Activated naive CD8-positive, alpha-beta T cell treated with anti-CD3 and anti-CD28 coated beads, Interleukin-2, amount 50 U/mL, for 24 hours (primary cell): ENCODE measurements at places on chromosomes 1 and 21.
A peak's percentile ranks its signal among the peaks of the same experiment; 100 is the strongest.

GRCh38 chr1:179146476-179146875 lies 64.6 kb downstream of the TOR3A start:
- DNase-seq, result no peak

GRCh38 chr1:186735463-186735862 lies 55.2 kb upstream of the PTGS2 start:
- DNase-seq, result no peak

DNA sequence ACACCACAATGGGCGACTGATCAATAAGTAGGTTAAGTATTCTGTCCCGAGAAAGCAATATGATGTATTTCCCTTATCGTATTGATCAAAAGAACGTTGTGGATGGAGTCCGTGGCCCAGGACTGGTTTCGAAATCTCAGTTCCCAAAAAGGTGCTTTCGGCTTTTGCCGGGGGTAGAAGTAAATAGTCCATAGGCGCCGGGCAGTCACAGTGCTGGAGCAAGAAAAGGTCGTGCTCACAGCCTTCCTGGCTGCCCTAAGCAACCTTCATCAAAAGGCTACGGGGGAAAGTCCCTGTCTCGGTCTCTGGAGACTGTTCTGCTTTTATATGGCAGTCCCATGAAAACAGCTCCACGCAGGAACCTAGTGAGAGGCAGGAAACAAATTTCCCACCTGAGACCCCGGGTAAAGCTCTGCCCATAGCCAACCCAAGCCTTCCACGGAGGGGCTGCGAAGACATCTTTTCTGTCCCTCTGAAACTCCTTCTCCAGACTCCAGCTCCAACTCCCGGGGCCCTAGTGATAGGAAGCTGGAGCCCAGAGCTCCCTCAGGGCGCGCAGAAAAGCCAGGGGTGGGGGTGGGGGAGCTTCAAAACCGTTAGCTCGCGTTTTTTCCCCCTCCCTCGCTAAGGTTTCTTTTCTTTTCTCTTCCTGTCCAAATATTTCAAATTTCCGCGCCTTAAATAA lies 7.0 kb downstream of the CDKN2C start:
- peak; percentile 26 for DNase-seq

DNA sequence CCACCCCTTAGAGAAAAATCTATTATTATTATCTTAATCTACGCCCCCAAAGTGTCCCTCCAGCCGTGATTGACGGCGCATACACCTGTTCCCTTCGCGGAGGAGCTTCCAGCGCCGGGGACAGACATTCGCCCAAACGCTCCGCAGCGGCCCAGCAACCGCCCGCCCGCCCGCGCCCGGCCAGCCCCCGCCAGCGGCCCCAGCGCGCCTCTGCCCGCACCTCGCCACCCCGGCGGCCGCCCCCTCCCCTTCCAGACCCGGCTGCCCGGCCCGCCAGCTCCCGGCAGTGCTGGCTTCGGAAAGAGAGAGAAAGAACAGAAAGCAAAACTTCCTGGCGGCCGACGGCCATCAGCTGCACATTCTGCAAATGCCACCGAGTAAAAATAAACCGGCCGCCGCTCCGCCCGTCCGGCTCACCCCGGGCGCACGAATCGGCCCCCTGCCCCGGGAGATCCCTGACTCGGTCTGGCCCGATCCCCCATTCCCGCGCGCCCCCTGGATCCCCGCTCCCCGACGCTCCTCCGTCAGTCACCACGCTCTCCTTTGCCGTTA lies 1.6 kb downstream of the CASZ1 start:
- DNase-seq, result no peak

DNA sequence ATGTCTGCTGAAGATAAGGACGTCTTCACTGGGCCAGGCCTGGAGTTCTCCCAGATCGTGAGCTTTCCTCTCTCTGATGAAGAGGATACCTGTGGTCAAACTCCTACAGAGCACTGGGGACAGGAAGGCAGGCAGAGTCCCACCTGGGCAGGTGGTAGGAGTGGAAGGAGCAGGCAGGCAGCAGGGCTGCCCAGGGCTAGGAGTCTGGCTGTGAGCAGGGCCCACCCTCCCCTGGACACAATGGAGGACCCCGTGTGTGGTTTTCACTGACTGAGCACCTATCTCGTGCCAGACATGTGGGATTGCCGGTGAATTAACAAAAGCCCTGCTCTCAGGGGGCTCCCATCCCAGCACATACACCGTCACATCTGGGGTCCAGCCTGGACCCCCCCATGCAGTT lies 4.9 kb upstream of the SAMD11 start:
- DNase-seq, result no peak

DNA sequence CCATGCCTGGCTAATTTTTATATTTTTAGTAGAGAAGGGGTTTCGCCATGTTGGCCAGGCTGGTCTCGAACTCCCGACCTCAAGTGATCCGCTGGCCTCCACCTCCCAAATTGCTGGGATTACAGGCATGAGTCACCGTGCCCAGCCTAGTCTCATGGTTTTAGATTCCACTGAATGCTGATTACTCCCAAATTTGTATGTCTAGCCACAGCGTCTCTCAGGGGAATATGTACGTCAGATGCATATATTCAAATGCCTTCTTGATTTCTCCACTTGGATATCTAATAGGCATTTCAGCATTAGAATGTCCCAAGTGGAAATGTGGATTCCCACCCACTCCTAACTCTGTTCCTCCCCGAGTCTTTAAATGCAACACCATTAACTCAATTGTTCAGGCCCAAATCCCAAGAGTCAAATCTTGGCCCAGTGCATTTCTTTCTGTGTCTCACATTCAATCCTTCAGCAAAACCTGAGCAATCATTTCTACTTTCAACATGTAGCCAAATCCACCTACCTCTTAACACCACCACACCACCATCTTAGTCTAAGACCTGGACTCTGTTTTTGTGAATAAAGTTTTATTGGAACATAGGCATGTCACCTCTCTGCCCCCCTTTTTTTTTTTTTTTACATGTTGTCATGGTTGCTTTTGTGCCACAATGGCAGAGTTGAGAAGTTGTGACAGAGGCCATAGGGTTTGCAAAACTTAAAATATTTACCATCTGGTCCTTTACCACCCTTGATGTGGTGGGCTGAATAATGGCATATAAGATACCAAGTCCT lies 9.8 kb upstream of the CAMTA1 start:
- DNase-seq, result no peak

GRCh38 chr1:212916481-212917133 lies 33.7 kb upstream of the VASH2 start:
- peak; percentile 3 for DNase-seq

DNA sequence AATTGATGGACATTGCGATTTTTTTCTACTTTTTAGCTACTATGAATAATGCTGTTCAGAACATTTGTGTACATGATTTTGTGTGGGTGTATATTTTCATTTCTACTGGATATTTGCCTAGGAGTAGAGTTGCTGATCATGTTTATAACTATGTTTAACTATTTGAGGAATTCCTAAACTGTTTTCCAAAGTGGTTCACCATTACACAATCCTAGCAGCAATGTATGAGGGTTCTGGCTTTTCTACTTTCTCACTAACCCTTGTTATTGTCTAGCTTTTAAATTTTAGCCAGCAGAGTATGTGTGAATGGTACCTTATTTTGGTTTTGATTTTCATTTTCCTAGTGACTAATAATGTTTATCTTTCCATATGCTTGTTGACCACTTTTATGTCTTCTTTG lies 86.2 kb downstream of the ATG4C start:
- no peak for DNase-seq

DNA sequence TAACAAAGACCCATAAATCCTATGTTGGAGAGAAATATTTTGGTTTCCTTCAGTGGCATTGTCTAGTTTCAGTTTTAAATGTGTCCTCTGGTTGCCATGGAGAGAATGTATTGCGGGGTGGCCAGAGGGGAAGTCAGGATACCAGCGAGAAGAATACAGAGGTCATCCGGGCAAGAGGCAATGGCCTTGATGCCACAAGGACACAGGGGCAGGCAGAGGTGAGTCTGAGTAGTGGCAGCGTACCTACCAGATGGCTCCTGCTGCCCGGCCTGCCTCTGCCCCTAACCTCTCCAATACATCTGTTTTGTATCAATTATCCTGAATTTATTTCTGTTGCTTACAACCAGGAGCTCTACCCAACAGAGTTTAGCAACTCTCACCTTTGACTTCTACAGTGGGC lies 14.9 kb downstream of the KLHDC7A start:
- no peak for DNase-seq

- DNase-seq, result peak; percentile 95
Measured at GRCh38 chr1:28581531-28582247, 10.4 kb upstream of the RAB42 start.

DNA sequence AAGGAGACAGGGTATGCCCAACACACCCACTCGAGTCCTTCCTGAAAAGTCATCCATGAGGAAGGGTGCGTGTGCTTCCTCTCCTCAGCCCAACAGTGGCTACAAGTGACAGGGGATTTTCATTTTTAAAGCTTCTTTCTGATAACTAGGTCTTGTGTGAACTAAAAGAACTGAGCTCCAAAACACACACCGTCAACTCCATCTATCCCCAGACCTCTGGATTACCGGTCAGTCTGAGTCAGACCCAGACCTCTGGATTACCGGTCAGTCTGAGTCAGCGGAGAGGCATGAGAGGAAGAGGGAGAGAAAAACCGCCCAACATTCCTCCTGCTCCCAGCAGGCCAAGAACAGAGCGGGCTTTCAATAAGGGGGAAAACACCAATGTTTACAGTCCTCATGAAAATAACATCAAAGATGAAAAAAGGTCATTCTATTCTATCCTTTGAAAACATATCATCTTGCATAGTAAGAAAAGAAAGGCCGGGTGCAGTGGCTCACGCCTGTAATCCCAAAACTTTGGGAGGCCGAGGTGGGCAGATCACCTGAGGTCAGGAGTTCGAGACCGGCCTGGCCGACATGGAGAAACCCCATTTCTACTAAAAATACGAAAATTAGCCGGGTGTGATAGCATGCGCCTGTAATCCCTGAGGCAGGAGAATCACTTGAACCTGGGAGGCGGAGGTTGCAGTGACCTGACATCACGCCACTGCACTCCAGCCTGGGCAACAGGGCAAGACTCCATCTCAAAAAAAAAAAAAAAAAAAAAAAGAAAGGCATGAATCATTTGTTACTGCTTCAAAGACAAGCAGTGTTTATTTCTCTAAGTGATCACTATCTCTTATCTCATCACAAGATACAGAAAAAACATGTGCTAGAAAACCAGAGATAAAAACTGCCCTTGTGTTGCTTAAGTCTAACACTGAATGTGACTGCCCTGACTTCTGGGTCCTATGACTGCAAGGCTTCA lies 3.4 kb downstream of the PTTG1IP start:
- DNase-seq, result no peak

- DNase-seq, result no peak
Measured at GRCh38 chr21:37623183-37623582, 256.6 kb downstream of the DYRK1A start.

DNA sequence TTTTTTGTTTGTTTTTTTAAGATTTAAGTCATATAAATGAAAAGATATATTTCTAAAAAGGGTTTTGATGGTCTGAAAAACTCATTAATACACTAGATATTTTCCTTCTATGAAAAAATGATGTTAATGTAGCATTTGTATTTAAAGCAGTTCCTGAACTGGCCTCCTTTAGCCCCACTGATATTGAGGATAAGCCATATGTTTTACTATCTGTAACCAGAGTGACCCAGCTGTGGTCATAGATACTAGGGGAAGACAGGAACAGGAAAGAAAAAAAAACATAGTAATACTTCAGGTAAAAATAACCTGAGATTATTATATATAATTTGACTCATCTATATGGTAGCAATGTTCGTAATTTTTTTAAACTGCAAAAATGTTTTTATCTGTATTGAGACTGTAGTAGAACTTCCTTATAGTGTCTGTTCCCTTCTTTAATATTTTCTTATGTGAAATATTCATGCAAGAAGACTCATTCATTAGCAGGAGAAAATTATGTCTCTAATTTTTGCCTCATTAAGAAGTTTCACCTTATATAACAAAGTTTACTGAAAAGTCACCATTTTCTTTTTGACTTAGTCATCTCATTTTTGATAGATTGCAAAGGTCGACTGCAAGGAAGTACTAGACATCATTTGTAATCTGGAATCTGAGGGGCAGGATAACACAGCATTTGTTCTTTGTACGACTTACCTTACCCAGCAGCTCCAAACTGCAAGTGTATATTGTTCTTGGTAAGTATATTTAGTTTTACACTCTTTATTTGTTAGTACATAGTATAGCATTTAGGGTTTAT lies 25.6 kb upstream of the TMCO2 start:
- DNase-seq, result no peak

DNA sequence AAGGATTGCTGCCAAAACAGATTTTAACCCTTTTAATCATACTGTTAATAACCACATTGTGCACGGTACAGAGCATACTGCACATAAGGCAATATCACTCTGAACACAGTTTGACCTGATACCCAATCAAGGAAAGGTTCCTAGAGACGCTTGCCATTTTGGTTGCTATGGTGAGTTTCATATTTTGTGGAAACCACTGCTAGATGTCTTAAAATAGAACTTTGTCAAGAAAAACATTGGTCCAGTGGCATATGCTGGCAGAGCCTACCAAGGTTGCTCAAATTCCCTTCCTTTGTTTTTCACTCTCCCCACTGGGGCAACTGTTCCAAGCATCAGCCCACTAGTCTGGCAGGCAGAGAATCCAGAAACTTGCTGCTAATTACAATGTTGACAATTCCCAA lies 114.8 kb upstream of the DPYD start:
- no peak for DNase-seq

DNA sequence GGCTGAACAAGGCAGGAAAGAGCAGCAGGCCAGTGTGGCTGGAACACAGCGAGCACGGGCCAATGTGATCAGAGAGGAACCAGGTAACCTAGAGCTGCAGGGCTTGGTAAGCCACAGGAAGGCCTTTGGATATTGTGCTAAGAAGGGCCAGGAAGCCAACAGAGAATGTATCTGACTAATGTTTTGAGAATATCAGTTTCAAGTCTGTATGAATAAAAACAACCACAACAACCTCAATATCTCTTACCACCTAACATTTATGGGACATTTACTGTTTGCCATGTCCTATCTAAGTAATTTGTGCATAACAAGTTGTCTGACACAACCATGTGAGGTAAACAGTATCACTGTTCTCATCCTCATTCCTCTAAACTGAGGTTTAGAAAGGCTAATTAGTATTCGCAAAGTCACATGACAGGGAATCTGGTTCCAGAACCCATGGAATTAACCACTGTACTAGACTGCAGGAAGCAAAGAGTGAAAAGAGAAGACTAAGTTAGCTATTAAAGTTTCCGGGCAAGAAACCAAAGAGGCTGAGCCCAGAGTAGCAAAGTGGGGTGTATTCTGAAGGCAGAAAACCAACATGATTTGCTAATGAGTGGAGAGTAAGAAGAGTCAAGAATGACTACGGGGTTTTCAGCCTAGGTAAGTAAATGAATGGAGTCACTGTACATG lies 38.9 kb downstream of the SPRTN start:
- no peak for DNase-seq

GRCh38 chr1:4133939-4134321 lies 233.9 kb upstream of the C1orf174 start:
- no peak for DNase-seq
